ENCODE measurements at places on chromosomes 7 and 10.

- peak; percentile 15 for DNase-seq
Observed at GRCh38 chr7:26291699-26292538, at the start of gene SNX10. TSS of gene SNX10 (plus strand) at chr7:26291862. CDS start at chr7:26346443, 54,581 bp downstream.

- no peak for DNase-seq
Observed at GRCh38 chr7:34718867-34719266, 60.8 kb downstream of the NPSR1 start.

GRCh38 chr7:22477876-22478450 is 22.0 kb downstream of the STEAP1B start:
- no peak for DNase-seq

DNA sequence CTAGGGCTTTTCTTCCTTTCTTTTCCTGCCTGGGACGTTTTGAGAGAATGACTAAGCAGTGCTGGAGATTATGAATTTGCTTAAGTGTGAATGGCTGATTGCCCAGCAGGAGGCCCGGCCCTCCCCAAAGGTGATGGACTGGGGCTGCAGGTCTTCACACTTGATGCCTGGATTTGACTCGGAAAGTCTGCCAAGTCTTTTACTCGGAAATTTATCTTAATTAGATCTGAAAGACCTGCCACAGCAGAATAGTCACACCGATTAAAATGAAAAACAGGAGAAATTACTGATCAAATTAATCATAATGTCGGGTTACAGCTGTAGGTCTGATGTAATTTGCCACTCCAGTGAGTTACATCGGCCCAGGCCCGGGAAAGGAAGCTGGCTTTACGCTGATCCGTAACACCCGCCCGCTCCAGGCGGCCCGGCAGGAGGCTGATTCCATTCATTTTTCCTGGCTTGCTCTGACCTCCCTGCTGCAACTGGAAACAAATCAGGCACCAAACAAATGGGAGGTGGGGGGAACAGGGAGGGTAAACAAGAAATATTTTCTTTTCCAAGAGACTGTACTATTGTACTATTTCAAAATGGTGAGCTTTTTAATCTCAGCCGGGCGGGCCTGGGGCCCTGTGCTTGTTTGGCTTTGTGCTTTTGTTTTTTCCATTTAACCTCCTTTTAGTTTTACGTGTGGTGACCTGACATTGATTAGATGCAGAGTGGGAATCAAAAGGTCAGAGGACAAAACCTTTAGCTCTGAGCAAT is 212.4 kb upstream of the YAE1 start:
- DNase-seq = no peak

DNA sequence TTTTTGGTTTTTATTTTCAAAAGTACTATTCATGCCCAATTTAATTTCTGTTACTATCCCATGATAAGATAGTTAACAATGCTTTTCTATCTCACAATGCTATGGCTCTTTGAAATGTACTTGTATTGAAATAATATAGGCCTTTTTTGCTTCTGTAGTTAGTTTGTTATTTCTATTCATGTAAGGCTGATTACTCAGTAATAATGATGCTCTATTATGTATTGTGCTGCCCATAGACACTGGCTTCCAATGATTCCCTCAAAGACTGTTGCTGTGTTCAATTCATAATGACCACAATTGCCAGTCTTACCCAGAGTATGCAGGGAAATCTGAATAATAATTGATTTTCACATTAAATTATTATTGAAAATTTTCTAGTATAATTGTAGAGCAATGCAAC is 155.5 kb upstream of the POT1 start:
- no peak for DNase-seq

- DNase-seq = no peak
Observed at GRCh38 chr7:45055016-45055415, 33.8 kb downstream of the NACAD start.

DNA sequence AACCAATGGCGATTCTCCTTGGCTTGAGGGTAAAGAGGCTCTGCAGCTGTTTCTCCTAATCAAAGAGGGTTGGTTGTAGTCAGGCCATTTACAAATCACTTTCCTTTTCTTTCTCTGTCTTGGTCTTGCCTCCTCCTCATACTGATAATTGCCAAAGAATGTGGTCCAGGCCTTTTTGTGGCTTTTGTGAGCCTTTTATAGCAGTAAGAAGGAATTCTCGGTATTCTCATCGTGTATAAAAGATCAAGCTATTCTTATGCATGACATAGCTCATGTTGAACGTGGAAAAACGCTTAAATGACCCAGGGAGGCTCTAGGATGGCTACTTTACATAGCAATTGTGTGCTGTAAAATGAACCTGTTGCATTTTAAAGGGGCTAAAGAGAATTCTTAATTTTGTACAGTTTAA is 62.6 kb downstream of the RBM20 start:
- peak; percentile 84 for DNase-seq

DNA sequence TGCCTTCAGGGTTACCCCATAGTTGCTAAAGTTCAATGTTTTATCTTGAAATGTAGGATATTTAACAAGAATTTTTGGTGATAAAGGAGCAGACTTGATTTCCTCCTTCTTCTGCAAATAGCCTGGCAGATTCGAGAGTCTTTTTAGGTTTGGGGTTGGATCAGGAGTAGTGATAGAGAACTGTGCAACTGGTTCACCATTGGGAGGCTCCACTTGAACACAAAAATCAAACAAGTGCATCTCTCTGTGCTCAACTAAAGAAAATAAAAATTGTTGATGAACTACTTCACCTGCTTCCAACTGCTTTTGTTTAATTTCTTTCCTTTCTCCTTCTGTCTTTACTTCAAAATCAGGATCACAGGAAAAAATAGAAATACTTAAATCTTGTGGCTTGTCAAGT is 58.5 kb downstream of the MACC1 start:
- DNase-seq = no peak

- no peak for DNase-seq
Observed at GRCh38 chr7:135960709-135961451, 16.3 kb downstream of the MTPN start.

DNA sequence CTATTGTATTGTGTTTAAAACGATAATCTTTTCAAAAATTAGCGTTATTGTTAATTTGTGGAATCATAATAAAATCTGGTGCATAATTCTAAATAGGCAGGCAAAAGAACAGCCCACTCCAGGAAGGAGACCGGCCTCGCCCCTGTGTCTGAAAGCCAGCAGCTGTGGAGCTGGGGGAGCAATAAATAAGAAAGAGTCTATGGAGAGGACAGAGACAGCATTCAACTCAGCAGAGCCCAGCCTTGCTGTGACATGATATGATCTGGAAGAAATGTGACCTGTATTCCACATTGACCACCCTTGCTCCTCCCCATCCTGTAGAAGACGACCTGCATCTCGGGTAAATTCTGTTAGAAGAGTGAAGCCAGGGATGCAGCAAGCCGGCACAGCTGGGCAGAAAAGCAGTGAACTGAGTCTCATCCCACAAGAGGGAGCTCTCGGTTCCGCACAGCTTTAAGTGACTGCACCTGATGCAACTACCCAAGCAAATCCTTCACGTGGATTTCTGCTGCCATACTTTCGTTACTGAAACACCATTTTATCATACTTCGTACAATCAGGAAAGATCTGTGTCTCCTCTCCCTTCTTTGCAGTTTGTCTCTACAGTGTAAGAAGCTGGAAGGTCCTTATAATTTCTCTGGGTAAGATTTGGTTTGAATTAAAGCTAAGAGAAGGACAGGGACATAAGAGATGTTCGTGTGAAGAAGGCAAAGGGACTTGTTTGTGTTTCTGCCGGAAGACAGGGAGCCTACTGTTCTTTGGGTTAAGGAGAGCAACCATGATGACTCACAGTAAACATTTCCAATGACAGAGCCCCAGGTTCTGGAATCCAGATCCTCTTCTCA is 427.1 kb downstream of the GPAM start:
- DNase-seq = peak; percentile 6

DNA sequence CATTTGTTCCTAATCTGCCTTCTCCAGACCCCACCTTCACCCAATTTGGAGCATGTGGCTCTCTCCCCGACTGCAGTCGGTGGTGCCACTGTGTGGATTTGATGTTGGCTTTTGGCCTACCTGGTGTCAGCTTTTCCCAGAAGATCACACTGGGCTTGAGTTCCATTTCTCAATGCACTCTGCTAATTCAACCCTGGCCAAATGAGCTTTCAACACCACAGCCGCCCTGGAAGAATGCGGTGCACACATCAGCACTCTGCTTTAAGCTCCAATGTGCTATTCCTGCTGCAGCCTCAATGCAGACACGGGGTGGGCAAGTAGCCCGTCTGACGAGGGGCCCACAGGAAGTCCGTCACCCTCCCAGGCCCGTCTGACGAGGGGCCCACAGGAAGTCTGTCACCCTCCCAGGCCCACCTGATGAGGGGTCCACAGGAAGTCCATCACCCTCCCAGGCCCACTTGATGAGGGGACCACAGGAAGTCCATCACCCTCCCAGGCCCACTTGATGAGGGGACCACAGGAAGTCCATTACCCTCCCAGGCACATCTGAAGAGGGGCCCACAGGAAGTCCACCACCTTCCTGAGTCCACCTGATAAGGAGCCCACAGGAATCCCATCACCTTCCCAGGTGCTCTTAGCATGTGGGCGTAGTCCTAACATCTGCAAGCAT is 64.4 kb downstream of the ASB13 start:
- no peak for DNase-seq

- DNase-seq = no peak
Observed at GRCh38 chr7:110420788-110421187, 670.1 kb upstream of the LRRN3 start.

- DNase-seq = no peak
Observed at GRCh38 chr10:44193166-44193565, 191.7 kb downstream of the CXCL12 start.

DNA sequence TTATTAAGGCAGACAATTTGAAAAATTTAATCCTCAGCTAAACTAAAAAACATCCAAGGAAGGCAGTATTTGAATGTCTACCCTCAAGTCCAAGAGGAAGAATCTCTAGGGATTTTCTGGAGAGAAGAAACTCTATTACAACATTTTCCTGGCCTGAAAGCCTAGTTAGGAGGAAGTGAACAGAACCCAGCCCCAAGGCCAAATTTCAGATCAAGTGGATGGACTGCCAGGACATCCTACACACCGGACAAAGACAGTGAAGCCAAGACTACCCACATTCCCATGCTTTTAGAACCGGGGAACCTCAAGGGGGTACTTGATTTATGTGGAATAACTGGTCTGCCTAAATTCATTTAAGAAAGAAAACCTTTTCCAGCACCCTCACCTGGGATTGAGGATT is 108.9 kb upstream of the MEOX2 start:
- no peak for DNase-seq

GRCh38 chr7:29812185-29812876 is 6.0 kb downstream of the WIPF3 start:
- DNase-seq = no peak

GRCh38 chr7:114761973-114762372 is 159.9 kb upstream of the MDFIC start:
- no peak for DNase-seq

DNA sequence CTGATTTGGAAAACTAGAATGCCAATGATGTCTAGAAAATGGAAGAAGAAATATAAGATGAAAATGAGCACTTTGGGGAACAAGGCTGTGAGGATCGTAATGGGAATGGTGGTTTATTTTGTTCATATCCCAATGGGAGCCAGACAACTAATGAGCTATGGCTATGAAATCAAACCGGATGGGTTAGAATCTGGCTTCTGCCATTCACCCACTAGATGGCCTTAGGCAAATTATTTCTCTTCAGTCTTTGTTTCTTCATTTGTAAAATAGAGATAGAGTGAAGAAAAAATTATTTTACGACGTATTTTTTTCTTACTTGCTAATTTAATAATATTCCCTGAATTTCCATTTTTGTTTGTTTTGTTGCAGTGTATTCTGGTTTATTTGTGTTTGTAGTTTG is 572.1 kb upstream of the IGFBP3 start:
- DNase-seq = no peak

GRCh38 chr10:29948881-29949355 is 110.5 kb downstream of the JCAD start:
- DNase-seq = peak; percentile 52

- DNase-seq = peak; percentile 78
Observed at GRCh38 chr7:13990319-13990983, 985 bp upstream of the ETV1 start.

DNA sequence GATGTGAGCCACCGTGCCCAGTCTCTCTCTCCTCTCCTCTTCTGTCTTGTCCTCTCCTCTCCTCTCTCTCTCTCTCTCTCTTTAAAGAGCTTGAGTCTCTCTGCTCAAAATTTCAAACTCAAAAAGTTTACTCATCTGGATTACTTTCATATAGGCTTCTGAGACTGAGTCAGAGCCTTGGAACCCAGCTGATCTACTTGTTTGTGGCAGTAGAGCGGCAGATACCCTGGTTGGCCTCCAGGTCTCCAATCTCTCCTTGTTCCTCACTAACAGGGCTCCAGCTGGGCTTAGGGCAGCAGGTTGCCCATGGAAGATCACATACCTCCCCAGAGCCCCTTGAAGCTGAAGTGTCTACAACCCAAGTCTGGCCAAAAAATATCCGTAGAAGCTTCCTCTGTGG is 51.0 kb downstream of the HHEX start:
- DNase-seq = peak; percentile 75

- DNase-seq = no peak
Observed at GRCh38 chr10:121032460-121032859, 181.3 kb downstream of the WDR11 start.

DNA sequence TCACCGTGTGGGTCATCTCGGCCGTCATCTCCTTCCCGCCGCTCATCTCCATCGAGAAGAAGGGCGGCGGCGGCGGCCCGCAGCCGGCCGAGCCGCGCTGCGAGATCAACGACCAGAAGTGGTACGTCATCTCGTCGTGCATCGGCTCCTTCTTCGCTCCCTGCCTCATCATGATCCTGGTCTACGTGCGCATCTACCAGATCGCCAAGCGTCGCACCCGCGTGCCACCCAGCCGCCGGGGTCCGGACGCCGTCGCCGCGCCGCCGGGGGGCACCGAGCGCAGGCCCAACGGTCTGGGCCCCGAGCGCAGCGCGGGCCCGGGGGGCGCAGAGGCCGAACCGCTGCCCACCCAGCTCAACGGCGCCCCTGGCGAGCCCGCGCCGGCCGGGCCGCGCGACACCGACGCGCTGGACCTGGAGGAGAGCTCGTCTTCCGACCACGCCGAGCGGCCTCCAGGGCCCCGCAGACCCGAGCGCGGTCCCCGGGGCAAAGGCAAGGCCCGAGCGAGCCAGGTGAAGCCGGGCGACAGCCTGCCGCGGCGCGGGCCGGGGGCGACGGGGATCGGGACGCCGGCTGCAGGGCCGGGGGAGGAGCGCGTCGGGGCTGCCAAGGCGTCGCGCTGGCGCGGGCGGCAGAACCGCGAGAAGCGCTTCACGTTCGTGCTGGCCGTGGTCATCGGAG is 1.8 kb downstream of the ADRA2A start:
- DNase-seq = no peak
